Left ventricle myocardium inferior (tissue), 1 donor: ENCODE measurements at places on chromosomes 12 and 14. TPM values are rescaled to one million over a fixed set of nuclear protein-coding genes. Genes with fewer than 3 reads are reported as not detected.

GRCh38 chr14:83463500-83464098 lies 1929.9 kb upstream of the SEL1L start:
- H3K36me3 ChIP-seq: no peaks in the 10 kb centered on the region
- H3K4me1 ChIP-seq: no peaks in the 10 kb centered on the region
- no peak overlapping the region for H3K4me3 ChIP-seq

The PTGDR gene
- total RNA-seq: 1.3 TPM

The CINP gene
- total RNA-seq: 33.4 TPM

DNA sequence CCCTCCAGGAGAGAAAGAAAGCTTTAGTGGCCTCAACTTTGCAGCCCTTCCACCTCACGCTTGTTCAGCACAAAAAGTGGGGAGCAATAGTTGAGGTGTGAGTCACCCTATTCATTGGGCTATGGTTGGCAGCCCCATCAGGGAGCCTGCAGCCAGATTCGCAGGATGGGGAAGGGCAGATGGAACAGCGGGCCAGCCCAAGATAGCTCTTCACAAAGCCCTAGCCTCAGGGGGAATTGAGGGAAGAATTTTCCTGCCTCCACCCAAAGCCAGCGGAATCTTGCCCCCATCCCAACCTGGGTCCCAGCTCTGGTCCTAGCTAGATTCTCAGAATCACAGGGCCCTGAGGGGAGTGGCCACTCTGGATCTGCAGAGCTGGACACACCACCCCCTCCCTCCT lies 3.6 kb upstream of the KRT5 start:
- DNase-seq: no peak
- H3K36me3 ChIP-seq: no peaks in the 10 kb centered on the region
- H3K27me3 ChIP-seq: peaks cover 37% of the 10 kb centered on the region
- no peak overlapping the region for H3K4me3 ChIP-seq
- no peak overlapping the region for H3K27ac ChIP-seq
- H3K4me1 ChIP-seq: no peaks in the 10 kb centered on the region

The TRPV4 gene
- 0.33 TPM for total RNA-seq

The ALDH1L2 gene
- total RNA-seq: 3.0 TPM

DNA sequence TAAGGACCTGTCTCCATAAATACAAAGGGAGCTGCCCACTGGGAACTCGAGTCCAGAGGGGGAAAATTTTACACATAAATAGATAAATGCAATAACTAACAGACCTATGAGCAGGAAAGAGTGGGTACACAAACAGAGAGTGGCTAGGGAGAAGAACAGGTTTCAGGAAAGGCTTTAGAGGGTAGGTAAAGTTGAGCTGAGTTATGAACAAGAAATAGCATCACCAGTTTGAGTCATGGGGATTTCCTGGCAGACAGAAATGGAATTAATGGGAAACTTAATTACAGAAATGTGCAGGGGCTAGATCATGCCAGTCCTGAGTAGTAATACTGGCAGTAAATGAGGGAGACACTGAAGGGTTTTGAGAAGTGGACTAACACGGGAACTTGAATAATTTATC lies 58.0 kb upstream of the CCDC175 start:
- peaks cover 7% of the 10 kb centered on the region for H3K4me1 ChIP-seq
- no peak overlapping the region for H3K27ac ChIP-seq
- no peak for DNase-seq
- peaks cover 38% of the 10 kb centered on the region for H3K27me3 ChIP-seq
- H3K4me3 ChIP-seq: no peak overlapping the region
- no peaks in the 10 kb centered on the region for H3K36me3 ChIP-seq

The FAM90A1 gene
- 0.30 TPM for total RNA-seq

The RHNO1 gene
- 3.6 TPM for total RNA-seq

- H3K27ac ChIP-seq: no peak overlapping the region
- H3K27me3 ChIP-seq: no peaks in the 10 kb centered on the region
- DNase-seq: no peak
- H3K4me3 ChIP-seq: no peak overlapping the region
- no peaks in the 10 kb centered on the region for H3K36me3 ChIP-seq
Measured at GRCh38 chr12:75816897-75817296, 214.7 kb downstream of the PHLDA1 start.

DNA sequence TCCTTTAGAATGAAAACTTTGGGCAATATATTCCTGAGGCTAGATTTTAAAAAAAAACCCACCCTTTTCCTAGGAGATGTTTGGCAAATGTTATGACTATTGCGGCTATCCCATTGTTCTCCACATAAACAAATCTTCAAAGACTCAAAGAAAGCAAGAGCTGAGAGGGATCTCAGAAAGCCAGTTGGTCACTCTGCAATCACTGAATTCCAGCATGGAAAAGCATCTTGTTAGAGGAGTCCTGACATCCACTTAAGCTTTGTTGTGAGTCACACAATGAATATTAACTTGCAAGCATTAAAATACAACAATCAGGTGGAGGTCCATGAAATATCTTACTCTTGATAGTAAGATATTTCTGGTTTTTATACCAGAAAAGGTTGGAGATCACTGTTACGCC lies 11.0 kb upstream of the PTPRB start:
- H3K36me3 ChIP-seq: no peaks in the 10 kb centered on the region
- no peak for DNase-seq
- no peaks in the 10 kb centered on the region for H3K27me3 ChIP-seq
- H3K4me1 ChIP-seq: peaks cover 49% of the 10 kb centered on the region

DNA sequence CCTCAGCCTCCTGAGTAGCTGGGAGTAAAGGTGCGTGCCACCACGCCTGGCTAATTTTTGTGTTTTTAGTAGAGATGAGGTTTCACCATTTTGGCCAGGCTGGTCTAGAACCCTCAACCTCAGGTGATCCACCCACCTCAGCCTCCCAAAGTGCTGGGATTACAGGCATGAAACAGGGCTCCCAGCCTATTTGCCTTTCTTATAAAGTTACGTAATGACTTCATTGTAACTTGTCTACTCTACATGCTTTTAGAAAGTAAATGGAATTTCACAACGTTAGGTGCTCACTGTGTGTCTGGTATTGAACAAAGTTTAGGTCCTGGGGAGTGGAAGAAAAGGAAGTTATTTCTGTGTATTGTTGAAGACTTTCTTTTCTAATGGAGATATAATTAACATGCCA lies 12.5 kb downstream of the CFAP251 start:
- no peak overlapping the region for H3K4me3 ChIP-seq
- DNase-seq: no peak
- H3K27ac ChIP-seq: no peak overlapping the region
- no peaks in the 10 kb centered on the region for H3K4me1 ChIP-seq
- no peaks in the 10 kb centered on the region for H3K27me3 ChIP-seq
